ENCODE measurements at places on chromosomes 3 and 15. TPM values are rescaled to one million over a fixed set of nuclear protein-coding genes. Genes with fewer than 3 reads are reported as not detected.

Gene LEKR1
- total RNA-seq, result 0.47 TPM

Gene SLC12A8
- 8.4 TPM for total RNA-seq

Gene OR5K2
- not detected for total RNA-seq

Gene FBXW12
- not detected for total RNA-seq

Gene ZNF80
- not detected for total RNA-seq

Gene ATP13A5
- not detected for total RNA-seq

Gene SHF
- 1.3 TPM for total RNA-seq

Gene GUCA1C
- not detected for total RNA-seq

Gene CAMK2N2
- total RNA-seq, result 0.12 TPM

Gene PKM
- 1,418 TPM for total RNA-seq

Gene FBXL22
- total RNA-seq, result not detected

Gene CCR8
- not detected for total RNA-seq

Gene MCCC1
- total RNA-seq, result 13.7 TPM

Gene DAZL
- not detected for total RNA-seq

Gene C3orf85
- not detected for total RNA-seq

Gene SPATA12
- total RNA-seq, result under 0.01 TPM

Gene TMEM40
- not detected for total RNA-seq

Gene GABRR3
- not detected for total RNA-seq

Gene TRIM71
- not detected for total RNA-seq

Gene PRRT3
- 1.3 TPM for total RNA-seq

Gene CHST13
- total RNA-seq, result not detected

Gene FSTL1
- 822 TPM for total RNA-seq

Gene GP5
- total RNA-seq, result not detected

Gene CPNE4
- not detected for total RNA-seq

Gene SLC28A1
- not detected for total RNA-seq

Gene TRPM1
- not detected for total RNA-seq
